ENCODE measurements at places on chromosomes 6 and 20.

DNA sequence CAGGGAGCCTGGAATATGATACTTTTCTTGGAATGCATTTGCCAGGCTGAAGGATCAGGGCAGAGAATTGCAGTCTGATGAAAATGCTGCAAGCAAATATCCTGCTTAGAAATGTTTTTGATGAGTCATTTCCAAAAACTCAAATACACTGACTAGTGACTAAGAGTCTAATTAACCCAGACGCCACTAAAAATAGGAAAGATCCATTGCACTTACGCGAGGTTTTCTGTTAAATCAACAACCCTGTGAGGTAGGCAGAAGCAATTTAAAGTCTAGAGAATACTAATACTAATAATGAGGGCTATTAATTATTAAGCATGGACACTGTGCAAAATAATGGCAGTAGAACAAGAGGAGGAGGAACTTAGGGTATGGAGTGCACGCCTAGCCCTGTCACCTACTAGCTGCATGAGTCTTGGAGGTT, 130.1 kb upstream of the DOK5 start:
- DNase-seq: peak; percentile 92

DNA sequence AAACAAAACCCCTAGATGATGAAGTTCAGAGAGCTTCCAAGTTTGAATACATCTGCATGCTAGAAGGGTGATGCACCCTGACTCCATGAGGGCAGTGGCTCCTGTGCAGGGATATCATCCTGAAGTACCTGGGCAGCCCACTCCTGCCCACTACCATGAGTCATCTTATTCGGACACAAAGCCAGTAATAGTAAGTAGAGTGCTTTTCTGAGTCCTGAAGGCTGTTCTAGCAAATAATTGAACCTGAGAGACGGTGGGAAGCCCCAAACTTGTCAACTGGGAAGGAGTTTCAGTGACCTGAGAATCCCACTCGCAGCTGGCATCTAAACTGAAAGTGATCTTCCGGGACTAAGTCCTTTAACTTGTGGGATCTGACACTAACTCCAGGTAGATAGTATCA, 152.9 kb upstream of the COL21A1 start:
- DNase-seq: no peak

DNA sequence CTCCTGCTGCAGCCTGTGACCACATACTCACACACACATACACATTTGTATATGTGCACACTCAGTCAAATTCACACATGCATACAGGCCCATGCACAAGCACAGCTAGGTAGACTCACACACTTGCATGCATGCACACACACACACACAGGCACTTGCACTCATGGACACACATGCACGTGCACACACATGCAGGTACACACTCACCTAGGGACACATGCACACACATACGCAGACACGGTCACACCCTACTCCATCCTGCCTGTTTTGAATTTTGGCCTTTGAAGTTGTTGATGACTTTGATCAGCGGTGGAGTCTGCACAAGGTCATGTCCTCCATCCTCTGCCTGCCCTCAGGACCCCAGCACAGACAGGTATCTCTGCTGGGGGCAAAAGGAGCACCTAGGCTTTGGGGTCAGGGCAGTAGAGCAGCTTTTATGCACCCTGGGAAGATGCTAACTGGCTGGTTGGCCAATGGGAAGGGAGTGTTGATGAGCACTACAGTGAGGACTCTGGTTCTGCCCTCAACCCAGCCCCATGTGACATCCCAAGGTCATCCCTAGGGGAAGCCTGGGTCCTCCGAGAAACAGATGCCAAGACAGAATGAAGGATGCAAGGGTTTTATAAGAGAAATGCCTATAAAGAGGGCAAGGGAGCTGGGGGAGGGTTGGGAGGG, 218.3 kb downstream of the SLC24A3 start:
- DNase-seq: no peak

- no peak for DNase-seq
Observed at GRCh38 chr20:62045529-62046285, 20.0 kb downstream of the TAF4 start.

DNA sequence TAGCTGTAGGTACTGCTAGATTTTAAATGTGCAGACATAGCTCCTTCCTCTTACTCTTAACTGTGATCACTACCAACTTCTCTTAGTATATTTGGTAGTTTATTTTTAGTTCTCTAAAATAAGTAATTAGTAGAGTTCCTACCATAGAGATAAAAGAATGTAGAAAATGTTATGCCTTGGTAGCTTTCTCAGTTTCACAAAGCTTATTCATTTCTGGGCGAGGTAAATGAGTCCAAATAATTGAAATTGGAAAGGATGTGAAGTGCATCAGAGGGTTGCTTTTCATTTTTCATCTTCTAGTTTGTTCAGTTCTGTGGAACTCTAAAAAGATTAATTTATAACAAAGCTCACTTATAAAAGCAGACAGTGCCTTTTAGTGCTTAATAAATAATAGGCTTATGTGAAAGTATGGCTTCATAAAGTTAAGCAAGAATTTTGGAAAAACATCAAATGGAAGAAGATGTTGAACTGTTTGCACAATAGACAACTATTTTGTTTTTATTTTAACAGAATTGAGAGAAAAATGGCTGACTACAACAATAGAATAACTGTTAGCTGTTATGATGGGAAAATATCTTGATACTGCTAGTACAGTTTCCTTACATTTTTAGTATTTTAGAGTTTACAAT, 303.7 kb downstream of the UTRN start:
- DNase-seq: no peak

GRCh38 chr6:112296122-112296521, 41.8 kb upstream of the LAMA4 start:
- peak; percentile 77 for DNase-seq

DNA sequence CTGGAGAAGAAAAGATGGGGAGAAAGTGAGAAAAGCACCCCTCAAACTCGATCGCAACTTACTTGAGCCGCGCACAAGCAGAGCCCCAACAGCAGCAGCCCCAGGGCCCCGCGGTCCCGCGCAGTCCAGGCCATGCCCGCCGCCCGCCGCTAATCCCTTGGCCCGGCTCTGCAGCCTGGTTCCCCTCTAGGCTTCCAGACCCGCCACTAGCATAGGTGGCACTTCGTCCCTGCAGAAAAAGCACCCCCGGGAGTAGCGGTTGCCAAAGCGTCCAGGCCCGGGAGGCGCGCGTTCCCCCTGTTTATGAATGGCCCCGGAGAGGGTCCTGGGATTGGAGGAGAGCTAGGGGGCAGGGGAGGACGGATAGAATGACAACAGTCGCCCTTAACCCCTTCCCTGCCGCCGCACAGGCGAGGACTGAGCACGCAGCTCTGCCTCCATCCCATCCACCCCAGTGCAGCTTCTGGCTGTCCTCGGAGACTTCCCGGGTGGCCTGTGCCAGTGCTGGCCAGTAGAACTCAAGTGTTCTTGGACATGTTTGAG, 19.9 kb downstream of the COL9A1 start:
- no peak for DNase-seq

GRCh38 chr6:133980168-133980567, 27.1 kb downstream of the TBPL1 start:
- DNase-seq: no peak

DNA sequence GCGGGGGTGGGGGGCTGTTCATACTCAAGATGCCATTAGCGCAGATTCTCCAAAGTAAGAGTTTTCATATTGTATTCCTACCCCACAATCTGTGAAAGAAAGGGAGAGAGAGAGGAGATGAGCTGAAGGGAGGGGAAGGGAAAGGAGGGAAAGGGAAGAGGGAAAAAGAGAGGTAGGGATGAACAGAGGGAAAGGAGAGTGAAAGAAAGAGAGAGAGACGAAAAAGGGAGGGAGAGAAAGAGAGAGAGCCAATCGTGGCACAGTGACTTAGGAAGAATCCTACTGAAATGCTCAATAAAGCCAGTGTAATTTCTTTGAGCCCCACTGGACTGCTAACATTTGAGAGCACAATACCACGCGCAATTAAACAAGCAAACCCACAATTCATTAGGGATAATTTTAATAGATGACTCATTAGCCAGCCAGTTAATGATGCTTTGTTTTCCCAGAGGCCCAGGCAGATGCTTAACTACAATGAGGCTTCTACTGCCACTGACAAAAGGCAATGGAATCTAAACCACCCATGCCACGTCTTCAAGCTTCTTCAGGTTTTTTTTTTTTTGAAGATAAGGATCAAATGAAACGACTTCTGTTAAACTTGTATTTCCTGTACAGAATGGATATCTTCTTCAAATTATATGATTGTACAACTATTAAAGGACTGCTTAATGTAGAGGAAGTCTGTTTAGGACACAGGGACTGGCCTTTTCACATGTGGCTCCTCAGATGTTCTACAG, 306.8 kb downstream of the FOXC1 start:
- DNase-seq: peak; percentile 75

- DNase-seq: peak; percentile 21
Observed at GRCh38 chr6:72650081-72650745, 28.3 kb downstream of the KCNQ5 start.

GRCh38 chr20:57749131-57749690, 39.4 kb upstream of the PMEPA1 start:
- DNase-seq: no peak

DNA sequence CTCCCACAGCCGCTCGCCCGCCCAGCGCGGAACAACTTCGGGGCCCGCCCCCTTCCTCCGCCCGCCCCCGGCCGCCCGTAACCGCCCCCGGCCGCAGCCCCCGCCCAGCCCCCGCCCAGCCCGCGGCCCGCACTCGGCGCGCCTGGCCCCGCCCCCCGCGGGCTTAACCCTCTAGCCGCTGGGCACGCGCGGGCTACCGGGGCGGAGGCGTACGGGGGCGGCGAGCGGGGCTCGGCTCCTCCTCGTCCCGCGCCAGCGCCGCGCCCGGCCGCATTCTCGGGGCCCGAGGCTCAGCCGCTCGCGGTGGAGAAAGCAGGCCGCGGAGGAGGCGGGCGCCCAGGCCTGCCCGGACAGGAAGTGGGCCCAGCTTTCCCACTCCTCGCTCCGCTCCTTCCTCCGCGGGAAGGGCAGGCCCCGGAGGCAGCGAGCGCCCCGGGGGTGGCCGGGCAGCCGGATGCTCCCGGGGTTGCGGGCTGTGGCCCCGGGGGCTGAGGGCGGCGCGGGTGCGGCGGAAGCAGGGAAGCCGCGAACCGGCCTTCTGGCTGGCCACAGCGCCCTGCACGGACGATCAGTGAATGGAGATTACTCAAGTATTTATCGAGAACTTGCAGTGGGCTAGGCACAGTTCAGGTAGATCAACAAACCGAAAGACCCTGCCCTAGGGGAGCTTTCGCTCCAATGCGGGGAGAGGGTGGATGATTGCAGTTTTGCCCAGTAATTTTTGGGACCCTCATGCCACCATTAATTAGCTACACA, at the start of gene TRAM2:
TRAM2 (minus strand) TSS at position 39 of the 756 bp plus-strand sequence. CDS start 145 bp downstream, outside the sequence.
- DNase-seq: peak; percentile 91

GRCh38 chr6:28635547-28636158, 110.0 kb downstream of the GPX5 start:
- DNase-seq: no peak

- no peak for DNase-seq
Observed at GRCh38 chr6:31350196-31351032, 6.6 kb downstream of the HLA-B start.
